Thoracic aorta (tissue), 2 donors: ENCODE measurements at places on chromosomes 12 and 14.

- no peak for DNase-seq
Measured at GRCh38 chr14:41608681-41609390, 2.2 kb downstream of the LRFN5 start.

DNA sequence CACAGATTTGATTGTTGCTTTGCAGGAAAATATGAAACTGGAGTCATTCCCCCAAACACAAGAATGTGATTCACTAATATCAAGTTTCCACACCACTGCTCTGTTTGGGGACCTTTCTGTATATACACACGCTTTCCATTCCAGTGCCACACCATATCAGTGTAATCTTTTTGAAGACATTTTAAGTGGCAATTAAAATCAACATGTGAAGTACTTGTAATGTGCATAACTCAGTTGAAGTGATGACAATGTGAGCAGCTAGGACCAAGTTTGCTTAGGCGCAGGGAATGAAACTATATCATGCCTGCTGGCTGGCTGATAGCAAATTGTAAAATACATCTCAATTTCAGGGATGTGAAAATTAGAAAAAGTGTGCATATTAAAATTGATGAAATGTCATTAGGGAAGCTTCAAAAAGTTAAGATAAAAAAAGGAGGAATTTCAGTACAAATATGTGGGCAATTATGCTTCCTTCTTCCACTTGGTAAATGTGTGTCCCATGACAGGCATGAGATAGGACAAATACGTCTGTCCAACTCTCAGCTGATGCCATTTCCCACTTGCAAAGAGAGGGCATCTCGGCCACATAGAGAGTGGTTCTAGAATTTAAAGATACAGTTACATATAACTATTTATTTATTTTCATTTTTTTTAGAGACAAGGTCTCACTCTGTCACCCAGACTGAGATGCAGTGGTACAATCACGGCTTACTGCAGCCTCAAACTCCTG is 43.7 kb downstream of the HSPB8 start:
- no peak for DNase-seq

GRCh38 chr12:54948171-54948570 is 36.4 kb downstream of the TESPA1 start:
- no peak for DNase-seq

- no peak for DNase-seq
Measured at GRCh38 chr12:105921872-105922669, 216.7 kb downstream of the NUAK1 start.

GRCh38 chr12:5176036-5176435 is 132.4 kb downstream of the KCNA5 start:
- no peak for DNase-seq

DNA sequence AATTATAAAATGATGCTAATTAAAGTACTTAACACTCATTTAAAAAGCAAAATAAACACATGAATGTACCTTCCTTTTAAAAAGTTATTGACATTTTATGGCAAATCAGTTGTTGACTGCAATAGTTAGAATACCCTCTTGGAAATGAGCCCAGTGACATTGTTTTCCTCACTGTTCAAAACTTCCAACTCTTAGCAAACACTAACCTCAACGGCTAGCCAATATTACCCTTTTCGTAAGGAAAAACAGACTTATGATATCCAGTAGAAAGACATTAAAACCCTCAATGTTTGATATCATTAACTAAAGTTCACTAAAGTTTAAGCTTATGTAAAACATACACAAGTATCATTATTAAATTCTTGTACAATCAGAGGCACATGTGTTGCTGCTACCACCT is 83.6 kb downstream of the EPS8 start:
- no peak for DNase-seq

DNA sequence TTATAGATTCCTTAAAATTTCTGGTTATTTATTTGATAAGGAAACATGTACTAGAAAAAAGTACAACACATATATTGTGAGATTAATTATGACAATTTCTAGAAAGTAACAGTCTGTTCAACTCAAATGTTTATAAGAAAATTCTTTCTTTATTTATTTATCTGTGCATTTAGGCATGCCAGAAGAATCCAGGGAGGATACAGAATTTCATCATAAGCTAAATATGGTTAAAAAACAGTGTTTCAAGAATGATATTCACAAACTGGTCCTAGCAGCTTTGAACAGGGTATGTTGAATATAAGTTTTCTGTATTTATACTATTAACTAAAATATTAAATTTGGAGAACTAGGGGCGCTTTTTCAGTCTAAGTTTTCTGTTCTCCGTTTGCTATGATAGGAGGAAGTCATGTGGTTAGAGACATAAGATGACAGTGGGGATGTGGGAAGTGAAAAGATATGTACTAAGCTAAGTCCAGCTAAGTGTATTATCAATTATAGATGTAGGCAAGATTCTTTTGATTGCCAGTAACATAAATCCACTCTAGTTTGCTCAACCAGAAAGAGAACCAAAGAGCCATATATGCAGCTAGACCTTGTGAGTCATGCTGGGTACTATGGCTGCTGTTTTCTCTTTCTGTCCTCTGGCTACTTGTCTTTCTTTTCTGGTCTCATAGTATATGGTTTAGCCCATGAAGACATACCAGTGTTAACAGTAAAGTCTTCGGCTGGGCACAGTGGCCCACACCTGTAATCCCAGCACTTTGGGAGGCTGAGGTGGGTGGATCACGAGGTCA is 39.0 kb downstream of the LRRK2 start:
- no peak for DNase-seq

GRCh38 chr12:42296503-42297109 is 29.3 kb downstream of the ZCRB1 start:
- no peak for DNase-seq

DNA sequence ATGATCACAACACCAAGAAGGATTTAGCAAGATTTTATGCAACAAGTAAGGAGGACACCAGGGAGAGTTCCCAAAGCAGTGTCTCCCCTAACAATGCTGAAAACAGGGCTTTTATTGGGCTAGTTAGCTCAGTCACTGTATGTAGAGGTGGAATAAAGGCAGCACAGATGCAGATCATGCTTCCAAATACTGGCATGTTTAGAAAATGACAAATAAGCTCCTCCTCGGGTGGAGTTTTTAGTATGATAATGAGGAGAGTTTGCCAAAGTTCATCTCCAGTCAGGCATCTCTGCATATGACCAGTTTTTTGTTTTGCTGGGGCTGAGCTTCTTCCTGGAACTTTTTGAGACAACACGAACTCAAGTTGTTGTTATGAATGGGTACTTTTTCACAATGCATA is 4.4 kb upstream of the AVPR1A start:
- no peak for DNase-seq

DNA sequence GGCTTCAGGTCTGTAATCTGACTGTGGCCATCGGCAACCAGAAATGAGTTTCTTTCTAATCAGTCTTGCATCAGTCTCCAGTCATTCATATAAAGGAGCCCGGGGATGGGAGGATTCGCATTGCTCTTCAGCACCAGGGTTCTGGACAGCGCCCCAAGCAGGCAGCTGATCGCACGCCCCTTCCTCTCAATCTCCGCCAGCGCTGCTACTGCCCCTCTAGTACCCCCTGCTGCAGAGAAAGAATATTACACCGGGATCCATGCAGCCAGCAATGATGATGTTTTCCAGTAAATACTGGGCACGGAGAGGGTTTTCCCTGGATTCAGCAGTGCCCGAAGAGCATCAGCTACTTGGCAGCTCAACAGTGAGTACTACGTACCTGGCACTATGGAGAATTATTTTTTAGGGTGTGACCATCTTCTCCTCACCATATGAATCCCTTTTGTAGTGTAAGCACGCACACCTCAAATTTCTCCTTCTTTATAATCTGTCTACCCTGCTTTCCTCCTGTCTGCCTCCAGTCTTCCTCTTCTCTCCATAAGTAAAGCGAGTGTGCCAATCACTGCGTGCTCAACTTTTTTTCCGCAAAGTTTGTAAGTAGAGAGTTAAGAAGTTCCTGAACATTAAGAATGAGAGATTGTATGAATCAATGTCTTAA is at the start of gene TPH2:
TPH2 (plus strand) TSS at position 118 of the 658 bp plus-strand sequence; CDS start at position 260, 142 bp downstream.
- DNase-seq = no peak

- no peak for DNase-seq
Measured at GRCh38 chr12:68163560-68164081, 4.1 kb upstream of the IFNG start.

- DNase-seq = no peak
Measured at GRCh38 chr12:26293612-26294011, 98.2 kb downstream of the SSPN start.

DNA sequence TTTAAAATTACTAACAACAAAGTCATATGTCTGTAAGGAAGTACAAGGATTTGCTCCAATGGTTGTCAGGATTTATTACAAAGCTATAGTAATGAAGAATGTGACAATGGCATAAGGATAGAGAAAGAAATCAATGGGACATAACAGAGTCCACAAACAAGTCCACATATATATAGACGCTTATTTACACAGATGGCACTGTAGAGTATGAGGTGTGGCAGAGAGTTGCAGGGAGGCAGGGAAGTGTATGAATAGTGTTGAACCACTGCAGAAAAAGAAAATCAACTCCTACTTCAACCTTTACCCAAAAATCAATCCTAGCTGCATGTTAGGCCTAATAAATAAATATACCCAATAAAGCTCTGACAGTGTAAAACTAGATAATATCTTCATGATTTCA is 21.3 kb downstream of the SOS2 start:
- no peak for DNase-seq

DNA sequence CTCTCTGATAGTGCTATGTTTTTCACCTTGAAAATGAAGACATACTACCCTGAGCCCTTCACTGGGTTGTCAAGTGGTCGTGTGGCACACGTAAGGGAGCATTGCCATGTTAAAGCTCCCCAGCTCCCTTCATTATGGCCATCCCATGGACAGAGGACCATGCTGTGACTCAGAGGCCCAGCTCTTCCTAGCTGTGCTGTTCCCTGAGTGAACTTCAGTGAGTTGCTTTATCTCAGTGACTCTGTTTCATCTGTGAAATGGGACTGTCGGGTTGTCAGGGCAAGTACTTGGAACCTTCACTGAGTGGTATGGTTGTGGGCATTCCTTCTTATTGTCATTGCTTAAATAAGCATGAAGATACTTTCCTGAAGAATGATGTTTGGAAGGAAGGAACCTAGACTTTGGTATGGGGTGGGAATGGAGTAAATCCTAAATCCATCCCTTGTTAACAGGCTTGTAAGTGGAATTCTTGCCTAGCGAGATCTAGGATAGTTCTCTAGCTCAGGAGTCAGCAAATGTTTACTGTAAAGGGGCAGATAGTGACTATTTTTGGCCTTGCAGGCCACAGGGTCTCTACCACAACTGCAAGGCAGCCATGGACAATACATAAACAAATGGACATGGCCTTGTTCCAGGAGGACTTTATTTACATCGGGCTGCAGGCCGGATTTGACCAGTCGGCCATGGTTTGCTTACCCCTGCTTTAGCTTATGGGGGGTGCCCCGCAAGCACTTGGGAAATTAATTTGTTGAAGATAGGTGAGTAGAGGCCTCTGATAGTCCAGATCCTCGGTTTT is 283.5 kb downstream of the ZFP36L1 start:
- no peak for DNase-seq

DNA sequence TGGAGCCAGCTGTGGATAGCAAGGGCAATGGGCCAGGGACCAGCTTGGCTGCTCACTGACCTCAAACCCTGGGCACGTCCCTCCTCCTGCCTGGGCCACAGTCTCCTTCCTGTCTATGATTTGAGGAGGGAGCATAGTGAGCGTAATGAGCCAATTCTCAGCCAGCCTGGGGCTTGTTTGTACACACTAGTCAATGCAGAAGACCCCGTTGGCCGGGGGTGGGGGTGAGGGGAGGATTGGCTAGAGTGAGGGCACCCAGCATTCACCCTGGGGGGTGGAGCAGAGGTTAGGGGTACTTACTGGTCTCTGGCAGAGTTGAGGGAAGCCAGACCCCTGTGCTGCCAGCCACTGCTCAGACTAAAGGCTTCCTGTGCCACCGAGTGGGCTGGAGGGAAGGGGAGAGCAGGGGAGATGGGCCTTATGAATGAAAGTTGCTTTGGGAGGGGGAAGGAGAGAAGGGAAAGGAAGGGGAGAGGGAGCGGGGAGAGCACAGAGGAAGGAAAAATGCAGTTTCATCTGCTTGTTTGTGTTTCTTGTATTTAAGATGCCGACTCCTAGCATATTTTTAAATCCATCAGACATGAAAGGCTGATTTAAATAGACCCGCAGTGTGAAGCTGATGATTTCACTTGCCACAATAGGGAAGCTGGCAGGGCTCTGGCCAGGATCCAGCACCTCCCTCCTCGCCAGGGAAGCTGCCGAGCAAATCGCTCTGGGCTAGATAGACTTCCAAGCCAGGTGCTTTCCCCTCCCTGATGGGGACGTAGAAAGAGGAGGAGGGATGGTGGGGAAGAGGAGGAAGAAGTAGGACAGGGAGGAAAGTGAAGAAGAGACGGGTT is 114.0 kb downstream of the PRMT8 start:
- DNase-seq = no peak

DNA sequence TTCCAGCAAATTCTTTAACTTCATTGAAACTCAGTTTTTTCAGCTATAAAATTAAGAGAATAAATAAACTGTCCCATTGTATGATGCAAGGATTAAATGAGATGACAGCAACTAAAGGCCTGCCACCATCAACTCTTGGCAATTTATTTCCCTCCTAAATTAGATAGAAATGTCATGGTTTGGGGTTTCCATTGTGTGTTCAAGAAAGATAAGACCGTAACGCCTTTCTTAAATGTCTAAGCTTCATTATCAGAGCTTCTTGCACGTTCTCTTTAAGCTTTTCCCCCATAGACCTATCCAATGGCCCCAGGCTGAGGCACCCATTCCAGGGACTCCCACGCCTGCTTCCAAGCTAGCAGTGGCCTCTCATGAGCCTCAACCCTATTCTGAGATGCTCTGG is 281.9 kb downstream of the CACNA1C start:
- DNase-seq = no peak

DNA sequence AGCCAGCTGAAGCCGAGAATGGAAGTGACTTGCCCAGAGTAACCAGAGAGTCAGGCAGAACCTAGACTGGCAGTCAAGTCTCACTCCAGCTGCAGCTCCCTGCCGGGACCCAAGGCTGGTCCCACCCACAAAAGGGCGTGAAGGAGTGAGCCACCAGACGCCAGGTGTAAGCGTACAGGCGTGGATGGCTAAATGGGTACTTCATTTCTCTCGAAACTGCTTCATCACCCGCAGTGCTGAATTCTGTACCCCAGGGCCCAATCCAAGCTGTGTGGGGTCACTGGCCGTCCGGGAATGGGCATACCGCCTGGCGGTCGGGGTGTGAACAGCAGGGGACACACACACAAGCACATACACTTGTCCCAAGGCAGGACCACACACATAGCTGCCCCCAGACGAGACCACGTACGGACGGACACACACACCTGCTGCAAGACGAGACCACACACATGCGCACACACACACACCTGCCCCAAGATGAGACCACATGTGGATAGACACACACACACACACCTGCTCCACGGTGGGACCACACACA is 34.8 kb downstream of the DEGS2 start:
- no peak for DNase-seq
